ENCODE measurements at places on chromosomes 11 and 22.

DNA sequence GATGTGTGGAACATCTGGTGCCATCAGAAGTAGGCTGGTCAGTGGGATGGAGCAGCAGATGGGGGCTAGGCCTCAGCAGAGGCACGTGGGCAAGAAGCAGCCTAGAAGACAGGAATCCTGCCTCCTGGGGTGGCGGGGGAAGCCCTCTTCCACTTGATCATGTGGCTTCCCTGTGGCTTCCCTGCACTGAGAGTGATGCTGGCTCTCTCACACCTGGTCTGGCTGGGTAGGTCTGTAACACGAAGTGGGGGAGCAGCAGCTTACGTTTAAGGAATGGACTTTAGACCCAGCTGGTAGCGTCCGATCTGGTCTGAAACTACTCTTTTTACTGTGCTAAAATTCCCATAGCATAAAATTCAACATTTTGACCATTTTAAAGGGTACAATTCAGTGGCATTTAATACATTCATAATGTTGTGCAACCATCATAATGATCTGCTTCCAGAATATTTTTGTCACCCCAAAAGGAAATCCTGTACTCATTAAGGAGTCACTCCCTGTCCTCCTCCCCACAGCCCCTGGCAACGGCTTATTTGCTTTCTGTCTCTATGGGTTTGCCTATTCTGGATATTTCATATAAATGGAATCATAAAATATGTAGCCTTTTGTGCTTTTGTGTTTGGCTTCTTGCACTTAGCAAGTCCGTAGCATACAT, 21.7 kb downstream of the PTPN5 start:
- no peak for DNase-seq

DNA sequence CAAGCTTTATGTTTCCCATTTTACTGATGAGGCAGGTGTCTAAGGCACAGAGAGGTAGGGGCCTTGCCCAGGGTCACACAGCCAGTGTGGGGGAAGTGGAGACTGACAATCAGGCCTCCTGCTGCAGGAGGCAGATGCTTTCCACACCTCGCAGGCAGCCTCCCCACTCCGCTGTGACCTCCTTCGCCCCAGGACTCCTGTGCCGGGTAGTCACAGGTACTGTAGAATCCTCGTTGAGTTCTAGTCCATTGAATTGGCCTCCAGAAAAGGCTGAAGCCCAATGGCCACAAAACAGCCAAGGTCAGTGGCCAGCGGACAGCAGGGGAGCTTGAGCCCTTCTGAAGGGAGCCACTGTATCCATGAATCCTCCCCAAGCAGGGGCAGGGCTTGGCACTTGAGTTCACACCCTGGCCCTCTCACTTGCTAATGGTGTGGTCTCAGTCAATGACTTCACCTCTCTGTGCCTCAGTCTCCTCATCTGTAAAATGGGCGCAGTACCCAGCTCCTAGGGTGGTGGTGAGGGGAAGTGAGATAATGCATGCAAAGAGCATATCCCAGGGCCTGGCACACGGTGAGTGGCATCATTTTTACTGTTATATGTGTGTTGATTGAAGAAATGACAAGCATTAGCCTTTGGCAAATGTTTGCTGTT, 1.1 kb upstream of the FXYD2 start:
- no peak for DNase-seq

- peak; percentile 19 for DNase-seq
These were observed 46.1 kb downstream of the RRAS2 start for GRCh38 chr11:14312736-14313438.

DNA sequence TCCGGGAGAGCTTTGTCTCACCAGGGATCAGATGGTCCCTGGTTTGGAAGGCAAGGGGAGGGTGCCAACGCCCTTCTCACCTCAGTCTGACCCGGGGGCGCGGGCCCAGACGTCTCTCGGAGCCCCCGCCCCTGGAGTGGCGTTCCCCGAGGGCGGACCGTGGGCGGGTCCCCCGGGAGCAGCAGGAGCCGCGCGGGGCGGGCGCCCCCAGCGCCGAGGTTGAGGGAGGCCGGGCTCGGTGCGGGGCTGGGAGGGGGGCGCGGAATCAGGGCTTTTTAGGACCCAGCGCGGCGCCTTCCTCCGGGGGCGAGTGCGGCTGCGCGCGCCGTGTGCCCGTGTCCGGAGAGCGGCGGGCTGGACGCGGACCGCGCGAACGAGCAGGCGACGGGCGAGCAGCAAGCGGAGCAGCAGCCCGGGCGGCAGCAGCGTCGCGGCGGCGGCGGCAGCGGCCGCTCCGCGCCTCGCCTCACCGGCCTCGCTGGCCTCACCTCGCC, at the start of gene KCNC1:
Gene KCNC1, plus strand, starts transcription at position 364 of the 494 bp plus-strand sequence. CDS start 1,222 bp downstream, outside the sequence.
- peak; percentile 6 for DNase-seq

- peak; percentile 21 for DNase-seq
These were observed 762 bp upstream of the CCDC134 start for GRCh38 chr22:41799486-41800347.

GRCh38 chr11:129881570-129882170, 13.7 kb downstream of the NFRKB start:
- peak; percentile 22 for DNase-seq

DNA sequence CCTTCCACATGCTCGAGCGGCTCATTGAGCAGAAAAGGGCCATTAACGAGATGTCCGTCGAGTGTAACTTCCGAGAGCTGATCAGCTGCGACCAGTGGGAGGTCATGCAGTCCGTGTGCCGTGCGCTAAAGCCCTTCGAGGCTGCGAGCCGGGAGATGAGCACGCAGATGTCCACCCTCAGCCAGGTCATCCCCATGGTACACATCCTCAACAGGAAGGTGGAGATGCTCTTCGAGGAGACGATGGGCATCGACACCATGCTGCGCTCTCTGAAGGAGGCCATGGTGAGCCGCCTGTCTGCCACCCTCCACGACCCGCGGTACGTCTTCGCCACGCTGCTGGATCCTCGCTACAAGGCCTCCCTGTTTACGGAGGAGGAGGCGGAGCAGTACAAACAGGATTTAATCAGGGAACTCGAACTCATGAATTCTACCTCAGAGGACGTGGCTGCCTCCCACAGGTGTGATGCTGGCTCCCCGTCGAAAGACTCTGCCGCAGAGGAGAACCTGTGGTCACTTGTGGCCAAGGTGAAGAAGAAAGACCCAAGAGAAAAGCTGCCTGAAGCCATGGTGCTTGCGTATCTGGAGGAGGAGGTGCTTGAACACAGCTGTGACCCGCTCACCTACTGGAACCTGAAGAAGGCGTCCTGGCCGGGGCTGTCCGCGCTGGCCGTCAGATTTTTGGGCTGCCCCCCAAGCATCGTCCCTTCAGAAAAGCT, 31.7 kb downstream of the ALG12 start:
- DNase-seq: no peak

- DNase-seq: no peak
These were observed 72.8 kb downstream of the SFI1 start for GRCh38 chr22:31569126-31569525.

GRCh38 chr11:34865261-34865660, 50.9 kb downstream of the APIP start:
- no peak for DNase-seq

DNA sequence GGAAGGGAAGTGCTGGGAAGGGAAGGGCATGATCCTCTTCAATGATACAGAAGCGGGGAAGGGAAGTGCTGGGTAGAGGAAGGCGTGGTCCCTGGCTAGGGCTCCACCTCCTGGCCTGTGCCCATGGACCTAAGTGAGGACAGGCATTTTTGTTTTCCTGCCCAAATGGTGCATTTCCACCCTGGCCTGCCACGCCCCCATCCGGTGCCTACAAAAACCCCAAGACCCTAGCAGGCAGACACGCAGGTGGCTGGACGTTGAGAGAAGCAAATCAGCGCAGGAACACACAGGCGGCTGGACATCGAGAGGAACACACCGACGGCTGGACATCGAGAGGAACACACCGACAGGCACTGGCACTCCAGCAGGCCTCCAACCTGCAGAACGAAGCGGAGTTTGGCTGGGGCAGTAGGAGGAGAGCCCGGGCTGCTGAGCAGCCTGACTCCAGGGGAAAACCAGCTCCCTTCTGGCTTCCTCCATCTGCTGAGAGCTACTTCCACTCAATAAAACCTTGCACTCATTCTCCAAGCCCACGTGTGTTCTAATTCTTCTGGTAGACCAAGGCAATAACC, 628.3 kb downstream of the BUD13 start:
- DNase-seq: no peak

GRCh38 chr11:119065369-119065768, 2.2 kb upstream of the VPS11 start:
- DNase-seq: peak; percentile 36

- DNase-seq: peak; percentile 96
These were observed 701.8 kb downstream of the NTM start for GRCh38 chr11:132072044-132072857.
